ENCODE measurements at places on chromosomes 16 and 17.
A peak's percentile ranks its signal among the peaks of the same experiment; 100 is the strongest.

GRCh38 chr17:48052956-48053757 lies 5.0 kb downstream of the NFE2L1 start:
- no peak for DNase-seq

GRCh38 chr17:71500761-71501555 lies 619.9 kb upstream of the SOX9 start:
- DNase-seq: no peak

- no peak for DNase-seq
Observed at GRCh38 chr16:11142261-11142630, 113.8 kb downstream of the SOCS1 start.

DNA sequence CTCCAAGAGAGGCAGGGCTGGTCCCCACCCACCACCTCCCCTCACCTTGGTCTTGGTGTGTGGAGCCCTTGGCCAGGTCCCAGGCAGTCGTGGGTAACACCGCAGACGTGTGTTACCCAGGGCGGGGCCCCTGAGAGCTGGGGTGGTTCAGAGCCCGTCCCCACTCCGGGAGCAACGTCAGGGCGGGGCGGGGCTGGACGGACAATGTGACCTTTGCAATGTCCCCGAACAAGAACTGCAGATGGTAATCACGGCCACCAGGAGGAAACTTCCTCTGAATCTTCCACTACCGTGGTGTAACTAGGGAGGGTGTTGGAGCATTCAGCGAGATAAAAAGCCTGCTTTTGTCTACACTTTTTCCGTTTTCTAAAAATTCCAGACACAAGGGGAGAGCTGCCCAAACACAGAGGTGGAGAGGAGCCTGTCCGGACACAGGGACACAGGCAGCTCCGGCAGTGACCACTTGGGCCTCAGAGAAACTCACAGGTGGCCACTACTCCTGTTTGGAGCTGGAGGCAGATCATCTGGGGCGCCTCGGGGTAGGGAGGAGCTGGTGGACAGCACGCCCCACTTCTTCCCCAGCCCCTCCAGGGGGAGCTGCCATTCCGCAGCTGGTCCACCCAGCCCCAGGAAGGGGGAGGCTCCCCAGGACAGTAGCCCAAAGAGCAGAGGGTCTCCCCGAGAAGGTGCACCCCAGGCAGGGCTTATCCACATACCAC lies 14.2 kb upstream of the SLC38A10 start:
- DNase-seq: peak; percentile 51

GRCh38 chr16:66936462-66936861 lies 1.1 kb downstream of the CES2 start:
- no peak for DNase-seq

GRCh38 chr16:66042341-66042740 lies 324.1 kb upstream of the CDH5 start:
- no peak for DNase-seq
